ENCODE measurements at places on chromosomes 5 and 9.
A peak's percentile ranks its signal among the peaks of the same experiment; 100 is the strongest.

DNA sequence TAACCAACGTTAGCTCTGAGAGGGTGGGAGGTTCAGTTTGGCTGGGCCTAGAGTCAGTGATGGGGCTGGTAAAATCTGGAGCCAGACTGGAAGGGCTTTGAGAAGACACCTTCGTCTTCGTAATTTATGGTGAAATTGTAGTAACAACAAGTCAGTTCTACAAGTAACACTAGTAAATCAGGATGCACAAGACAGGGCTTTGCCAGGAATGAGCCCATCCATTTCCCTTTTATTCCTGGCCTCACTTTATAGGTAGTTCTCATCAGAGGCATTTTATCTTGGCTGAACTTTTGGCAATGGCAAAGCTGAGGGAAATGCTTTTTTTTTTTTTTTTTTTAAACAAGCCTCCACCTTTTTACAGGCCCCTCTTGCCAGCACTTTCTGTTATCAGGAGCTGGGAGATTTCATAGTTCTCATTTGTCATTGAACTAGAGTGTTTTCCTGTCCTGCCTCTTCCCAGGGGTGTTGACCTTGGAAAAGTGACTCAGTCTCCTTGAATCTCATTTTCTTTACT, 110.5 kb upstream of the KLF4 start:
- DNase-seq = no peak

DNA sequence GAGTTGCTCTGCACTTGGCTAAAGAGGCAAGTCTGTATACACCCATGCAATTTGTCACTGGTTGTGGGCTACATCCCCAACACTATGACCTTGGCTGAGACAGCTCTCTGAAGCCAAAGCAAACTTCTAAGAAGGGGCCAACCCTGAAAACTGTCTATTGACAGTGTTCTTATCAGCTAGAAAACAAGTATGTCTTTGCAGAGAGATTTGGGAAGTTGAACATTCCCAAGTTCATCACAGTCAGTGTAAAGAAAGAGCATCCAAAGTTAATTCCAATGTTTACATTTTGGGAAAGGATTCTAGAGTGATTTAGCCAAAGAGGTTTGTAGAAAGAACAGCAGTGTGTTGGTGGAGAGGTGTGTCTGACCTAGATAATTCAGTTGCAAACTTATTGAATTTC, 711.1 kb upstream of the CHD1 start:
- no peak for DNase-seq

- DNase-seq = no peak
Observed at GRCh38 chr5:125882061-125882460, 541.1 kb upstream of the GRAMD2B start.

- DNase-seq = no peak
Observed at GRCh38 chr5:110321117-110321516, 405.4 kb downstream of the TMEM232 start.

DNA sequence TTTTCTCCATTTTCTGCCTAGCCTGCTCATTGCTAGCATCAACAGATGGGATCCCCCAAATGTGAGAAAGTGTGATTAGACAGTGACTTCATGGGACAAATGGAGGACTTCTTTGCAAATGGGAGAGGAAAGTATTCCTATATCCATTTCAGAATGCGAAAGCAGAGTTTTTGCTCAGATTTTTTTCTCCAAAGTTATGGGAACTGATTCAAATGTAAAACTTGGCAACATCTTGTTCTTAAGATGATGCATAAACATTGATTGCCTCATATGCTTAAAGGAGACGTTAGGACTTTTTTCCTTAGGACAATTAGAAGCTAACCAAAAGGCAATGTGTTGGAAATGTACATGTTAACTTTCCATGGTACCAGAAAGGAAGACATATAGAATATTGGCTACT, 704.3 kb upstream of the ZNF608 start:
- no peak for DNase-seq

GRCh38 chr9:5500441-5501235, 9.7 kb upstream of the PDCD1LG2 start:
- DNase-seq = no peak

GRCh38 chr5:172586125-172587060, 54.7 kb upstream of the NEURL1B start:
- DNase-seq = no peak

- no peak for DNase-seq
Observed at GRCh38 chr5:5929291-5930020, 448.9 kb downstream of the MED10 start.

DNA sequence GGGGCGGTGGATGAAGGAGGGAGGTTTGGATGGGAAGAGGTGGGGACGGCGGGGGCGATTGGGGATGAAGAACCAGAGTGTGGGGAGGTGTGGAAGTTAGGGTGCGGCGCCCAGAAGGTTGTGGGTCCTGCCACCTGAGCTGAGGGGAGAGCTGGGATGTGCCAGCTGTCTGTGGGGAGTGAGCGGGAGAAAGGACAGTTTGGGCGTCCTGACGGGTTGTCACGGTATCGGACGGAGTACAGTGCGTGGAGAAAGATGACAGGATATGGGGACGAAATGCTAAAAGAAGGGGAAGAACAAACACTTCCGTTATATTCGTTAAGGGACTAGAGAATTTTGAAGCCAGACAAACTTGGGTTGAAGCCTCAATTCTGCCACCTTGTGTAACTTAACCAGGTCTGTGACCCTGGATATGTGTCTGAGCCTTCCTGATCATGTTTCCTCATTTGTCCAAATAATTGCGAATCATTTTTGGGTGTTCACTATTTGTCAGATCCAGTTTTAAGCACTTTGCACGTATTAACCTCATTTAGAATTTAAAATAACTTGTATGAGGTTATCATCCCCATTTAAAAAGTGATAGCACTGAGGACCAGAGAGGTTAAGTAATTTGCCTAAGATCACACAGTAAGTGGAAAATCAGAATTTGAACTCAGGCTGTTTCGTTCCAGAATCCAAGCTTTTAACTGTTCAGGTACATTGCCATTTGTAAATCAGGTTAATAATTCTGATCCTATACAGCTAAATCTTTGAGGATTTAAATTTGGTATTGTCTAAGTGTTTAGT, 689 bp downstream of the CNTRL start:
- peak; percentile 13 for DNase-seq

DNA sequence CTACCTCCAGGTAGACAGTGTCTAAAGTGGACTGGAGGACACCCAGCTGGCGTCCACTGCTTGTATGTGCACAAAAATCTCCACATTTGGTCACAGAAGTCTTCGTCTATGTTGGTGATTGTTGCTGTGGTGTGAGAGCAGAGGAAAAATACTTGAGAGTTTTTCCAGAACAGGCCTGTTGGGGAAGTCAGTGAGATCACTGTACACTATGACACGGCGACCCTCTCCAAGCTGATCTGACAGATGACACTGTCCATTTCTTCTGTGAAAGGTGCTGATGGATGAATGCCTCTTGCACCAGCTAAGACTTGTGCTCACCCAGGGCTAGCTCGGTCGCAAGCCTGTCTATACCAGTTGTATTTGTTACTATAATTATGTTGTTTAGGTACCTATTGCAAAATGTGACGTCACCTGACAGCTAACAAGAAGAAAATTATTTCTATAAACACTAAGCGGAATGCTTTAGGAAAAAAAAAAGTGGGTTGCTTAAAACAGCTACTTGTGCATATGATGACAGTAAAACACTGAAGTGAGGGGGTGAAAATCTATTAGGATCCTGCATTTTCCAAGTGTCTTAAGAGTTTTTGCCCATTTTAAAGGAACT, 142.3 kb downstream of the ROR2 start:
- no peak for DNase-seq

DNA sequence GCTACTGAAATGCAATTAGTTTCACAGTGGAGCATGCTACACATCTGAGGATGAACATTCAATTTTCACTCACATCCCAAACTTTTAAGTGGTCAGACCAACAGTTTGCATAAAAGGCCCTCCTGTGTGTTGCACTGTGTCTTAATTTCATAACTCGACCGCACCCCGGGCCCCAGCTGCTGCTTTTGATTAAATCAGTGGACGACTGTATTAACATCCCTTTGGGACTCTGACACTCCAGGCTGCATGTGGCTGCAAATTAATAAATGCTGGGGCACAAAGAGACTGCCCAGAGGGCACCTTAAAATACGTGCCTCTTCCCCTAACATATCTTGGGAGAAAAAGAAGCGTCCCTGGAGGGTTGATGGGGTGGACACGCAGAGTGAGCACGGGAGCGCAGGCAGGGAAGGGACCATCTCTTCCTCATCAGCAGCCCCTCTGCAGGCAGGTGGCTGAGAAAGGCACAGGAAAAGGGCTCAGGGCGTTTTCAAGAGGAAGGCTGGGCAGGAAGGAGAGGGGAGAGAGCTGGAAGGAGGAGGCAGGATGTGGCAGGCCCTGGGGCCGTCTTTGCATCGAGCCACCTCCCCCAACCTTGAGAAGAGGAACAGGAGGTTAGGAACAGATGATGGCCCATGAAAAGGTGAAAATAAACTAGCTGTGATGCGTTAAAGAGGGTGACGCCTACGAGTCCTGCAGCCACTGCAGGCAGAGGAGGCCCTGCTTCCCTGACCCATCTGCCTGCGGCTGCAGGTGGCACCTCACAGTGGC, 18.6 kb downstream of the MED10 start:
- no peak for DNase-seq

DNA sequence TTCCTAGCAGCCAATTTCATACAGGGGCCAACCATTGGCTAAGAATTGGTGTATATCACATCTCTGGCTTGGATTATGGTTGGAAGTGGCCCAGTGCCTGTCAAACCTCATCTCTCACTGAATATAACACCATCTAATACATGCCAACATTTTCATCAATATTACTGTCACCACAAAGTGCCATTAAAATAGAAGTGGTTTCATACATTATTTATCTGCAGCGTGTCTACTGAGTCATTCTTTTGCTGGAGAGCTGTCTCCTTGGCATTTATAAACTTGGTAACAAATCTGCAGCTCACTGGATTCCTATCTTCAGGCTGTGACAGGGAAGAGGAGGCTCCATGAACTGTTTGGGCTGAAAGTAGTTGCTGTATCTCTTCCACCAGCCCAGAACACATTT, 70.9 kb downstream of the PTTG1 start:
- no peak for DNase-seq

DNA sequence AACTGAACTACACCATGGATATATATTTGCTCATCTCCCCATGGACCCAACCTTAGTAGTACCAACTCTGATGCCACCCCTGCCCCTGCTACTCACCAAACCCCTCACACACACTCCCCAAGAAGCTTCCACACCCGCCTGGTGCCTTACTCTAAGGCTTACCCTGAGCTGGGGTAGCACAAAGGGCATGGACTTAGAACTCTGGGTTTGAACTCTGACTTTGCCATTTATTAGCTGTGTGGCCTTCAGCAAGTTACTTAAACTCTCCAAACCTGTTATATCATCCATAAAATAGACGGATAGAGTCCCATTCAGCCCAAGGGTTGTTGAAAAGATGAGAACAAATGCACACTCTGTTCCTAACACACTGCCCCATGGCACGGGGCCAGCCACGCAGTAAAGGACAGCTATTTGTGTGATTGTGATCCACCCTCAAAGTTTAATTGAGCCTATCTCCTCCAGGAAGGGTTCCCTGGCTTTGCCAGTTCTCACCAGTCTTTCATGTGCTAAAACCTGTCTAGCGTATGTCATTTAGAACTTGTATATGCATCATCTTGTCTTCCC, 111.0 kb downstream of the KLHL3 start:
- DNase-seq = no peak

DNA sequence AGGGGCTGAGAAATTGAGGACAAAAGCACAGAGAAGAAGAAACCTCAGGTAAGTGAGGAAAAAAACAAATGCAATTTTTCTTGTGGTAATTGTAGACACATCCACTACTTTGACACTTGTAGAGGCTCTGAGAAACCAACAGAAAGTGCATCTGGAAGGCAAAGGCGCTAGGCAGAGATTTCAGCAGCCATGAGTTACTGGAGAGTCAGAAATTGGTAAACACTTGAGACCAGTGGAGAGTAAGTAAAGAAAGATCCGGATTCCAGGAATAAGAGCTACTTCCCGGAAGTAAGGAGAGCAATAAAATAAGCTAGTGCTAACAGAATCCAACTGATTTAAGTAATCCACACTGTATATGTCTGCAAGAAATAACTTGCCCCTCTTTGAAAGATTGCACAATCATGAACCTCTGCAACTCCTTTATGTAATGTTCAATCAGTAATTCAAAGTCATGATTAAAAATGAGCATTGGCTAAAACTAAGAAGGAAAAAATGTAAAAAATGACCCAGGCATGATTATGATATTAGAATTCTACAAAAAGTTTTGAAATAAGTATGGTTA, 382.1 kb downstream of the CDH18 start:
- DNase-seq = no peak

DNA sequence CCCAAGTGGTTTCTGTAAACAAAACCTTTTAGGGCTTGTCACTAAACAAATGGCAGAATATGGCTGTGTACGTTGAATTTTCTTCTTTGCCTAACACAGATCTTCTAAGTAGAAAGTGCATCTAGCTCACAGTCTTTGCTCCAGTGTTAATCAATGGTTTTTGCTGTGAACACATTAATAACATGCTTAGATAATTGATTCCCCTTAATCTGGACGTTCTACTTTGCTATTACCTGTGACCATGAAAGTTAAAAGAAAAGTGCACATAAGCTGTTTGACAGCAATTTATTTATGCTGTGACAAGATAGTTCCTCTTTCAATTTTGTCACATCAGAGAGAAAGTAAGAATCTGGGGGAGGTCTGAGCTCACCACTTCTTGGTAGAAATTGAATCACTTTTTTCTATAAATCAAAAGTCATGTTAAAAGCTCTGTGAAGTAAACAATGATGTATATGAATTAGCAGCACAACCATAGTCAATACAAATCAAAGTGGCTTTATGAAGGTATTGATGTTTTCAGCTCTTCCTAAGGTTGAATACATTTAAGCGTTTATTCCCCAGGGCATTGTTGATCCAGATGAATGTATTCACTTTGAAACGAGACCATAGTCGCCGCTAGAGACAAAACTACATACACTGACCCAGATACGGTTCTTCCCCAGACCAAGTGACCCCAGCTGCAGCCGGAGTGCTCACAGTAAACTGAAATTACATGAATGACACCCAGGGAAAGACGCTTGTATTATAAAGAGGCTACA, 174.6 kb upstream of the ZNF608 start:
- DNase-seq = no peak

GRCh38 chr5:154999865-155000264, 13.7 kb upstream of the KIF4B start:
- DNase-seq = no peak

GRCh38 chr5:180873615-180874520, 12.8 kb upstream of the ZFP62 start:
- no peak for DNase-seq

GRCh38 chr9:70452365-70452764, 37.9 kb upstream of the KLF9 start:
- DNase-seq = no peak

DNA sequence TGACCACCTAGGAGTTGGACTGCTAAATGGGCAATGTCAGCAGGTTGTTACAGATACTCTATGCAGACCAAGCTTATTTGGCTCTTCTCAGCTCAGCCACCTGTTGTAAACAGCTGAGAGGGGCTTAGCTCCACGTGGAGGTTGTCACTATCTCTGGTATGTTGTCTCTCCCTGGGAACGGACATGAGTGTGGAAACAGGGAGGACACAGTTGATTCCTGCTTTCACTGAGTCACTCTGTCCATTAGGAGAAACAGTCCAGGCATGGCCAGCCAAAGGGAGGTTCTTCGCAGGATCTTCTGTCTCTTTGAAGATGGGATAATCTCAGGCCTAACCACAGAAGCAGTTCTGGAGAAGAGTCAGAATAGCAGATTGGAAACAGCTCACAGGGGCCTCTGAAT, 121.2 kb downstream of the PALM2AKAP2 start:
- no peak for DNase-seq

- DNase-seq = no peak
Observed at GRCh38 chr9:76704593-76705204, 59.5 kb upstream of the PCA3 start.

- DNase-seq = no peak
Observed at GRCh38 chr9:131951905-131952304, 127.8 kb downstream of the MED27 start.

GRCh38 chr9:21470126-21470525, 12.0 kb downstream of the IFNE start:
- DNase-seq = no peak
